ENCODE measurements at places on chromosomes 7 and 10.

DNA sequence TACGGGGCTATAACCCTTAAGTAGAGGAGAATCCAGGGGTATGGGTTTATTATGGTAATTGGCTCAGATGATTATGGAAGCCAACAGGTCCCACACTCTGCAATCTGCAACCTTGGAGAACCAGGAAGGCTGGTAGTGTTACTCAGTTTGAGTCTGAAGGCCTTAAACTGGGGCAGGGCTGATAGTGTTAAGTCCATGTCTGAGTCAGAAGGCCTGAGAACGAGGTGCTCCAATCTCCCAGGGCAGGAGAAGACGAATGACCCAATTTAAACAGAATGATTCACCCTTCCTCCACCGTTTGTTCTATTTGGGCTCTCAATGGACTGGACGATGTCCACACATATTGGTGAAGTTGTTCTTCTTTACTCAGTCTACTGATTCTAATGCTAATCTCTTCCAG lies 244.5 kb upstream of the PTER start:
- DNase-seq = no peak

GRCh38 chr7:66013938-66014337 lies 31.9 kb upstream of the GUSB start:
- no peak for DNase-seq

- no peak for DNase-seq
Measured at GRCh38 chr10:66717231-66717981, 208.4 kb upstream of the LRRTM3 start.

DNA sequence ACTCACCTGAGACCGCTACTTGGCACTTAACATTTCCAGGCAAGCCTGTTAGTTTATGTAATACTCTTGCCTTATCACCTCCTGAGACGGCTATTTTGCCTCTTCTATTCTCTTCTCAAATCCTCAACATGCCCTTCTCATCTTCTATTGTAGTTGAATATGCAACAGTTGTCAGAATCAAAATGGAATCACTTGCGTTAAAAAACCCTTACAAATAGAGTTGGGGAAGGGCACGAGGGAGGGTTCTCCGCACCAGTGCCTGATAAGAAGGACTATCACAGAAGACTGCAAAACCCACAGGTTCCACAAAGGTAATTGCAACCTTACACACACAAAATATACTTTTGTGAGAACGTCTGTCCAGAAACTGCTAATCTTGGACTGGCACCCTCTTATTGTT lies 57.4 kb downstream of the ZNF783 start:
- DNase-seq = no peak

DNA sequence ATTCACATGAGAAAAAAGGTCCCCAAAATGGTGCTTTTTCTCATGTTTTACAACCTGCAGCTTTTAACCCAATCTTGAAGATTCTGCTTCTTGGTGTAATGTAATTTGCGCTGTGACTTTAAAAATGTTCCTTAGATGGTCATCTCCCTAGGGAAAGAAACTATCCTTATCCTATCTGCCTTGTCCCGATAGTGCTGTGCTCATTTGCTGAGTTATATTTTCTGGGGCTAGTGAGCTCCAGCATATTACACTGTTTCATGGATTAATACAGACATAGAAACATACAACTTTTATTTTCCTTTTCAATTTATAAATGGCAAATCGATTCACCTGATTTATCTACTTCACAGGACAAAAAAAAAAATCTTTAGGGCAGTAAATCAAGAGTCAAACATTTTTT lies 2.8 kb downstream of the WAPL start:
- DNase-seq = no peak
